ENCODE measurements at places on chromosomes 5 and 9.
A peak's percentile ranks its signal among the peaks of the same experiment; 100 is the strongest.

DNA sequence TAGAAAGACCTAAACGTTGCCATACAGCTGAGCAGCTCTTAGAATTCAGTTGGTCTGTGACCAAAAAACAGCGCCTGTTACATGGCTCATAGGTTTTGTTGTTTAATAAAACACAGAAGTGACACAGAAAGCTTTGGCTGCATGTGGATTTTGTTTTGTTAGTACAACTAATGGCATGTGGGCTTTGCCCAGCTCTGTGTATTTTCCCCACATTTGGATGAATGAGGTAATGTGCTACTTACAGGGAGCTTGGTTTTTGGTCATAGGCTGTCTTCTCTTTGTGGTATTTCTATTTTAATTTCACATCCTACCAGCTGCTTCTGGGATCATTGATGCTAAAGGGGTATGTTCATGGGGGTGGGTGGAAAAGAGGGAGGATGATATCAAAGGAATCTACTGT, 37.0 kb upstream of the POU4F3 start:
- DNase-seq, result no peak

DNA sequence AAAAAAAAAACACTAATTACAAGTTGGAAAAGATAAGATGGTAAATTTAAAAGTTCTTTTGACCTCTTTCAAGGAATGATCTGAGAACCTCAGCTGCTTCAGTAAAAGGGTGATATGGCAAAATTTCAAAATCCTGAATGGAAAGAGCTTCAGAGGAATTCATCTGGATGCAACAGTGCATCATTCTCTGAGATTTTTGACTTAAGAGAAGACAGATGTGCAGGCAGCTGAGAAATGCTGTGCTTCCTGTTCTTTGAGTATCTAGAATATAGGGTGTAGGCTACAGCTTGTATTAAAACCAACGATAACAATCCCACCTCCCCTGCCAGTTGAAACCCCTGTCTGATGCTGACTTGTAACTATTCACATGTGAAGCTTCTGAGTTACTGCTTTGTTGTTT, 6.2 kb downstream of the FRMPD1 start:
- DNase-seq, result no peak

DNA sequence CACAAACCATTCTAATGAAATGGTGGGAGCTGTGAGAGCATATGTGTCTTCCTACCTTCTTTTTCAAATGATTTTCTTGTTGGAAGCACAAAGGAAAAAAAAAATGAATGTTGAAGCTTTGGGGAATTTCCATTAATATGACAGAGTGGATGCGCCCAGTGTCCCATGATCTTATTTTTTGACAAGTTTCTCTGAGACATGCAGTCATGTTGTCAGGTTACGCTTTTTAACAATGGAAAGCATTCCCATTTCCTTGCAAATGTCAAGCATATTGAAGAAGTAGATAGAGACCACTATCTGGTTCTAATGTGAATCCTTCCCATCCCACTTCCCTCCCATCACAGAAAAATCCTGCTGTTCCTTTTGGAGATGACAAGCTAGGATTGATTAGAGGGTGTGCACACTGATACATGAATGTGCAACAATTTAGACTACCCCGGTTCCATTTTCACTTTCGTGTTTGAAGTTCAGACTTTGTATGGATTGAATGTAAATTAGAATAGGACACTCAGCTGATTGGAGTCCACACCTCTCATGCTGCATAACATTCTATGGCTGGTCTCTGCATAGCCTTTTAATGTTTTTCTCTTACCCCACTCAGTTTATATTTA, 919.4 kb downstream of the TLE4 start:
- no peak for DNase-seq

- DNase-seq, result no peak
Observed at GRCh38 chr5:81334304-81335061, 33.1 kb downstream of the ZCCHC9 start.

- no peak for DNase-seq
Observed at GRCh38 chr9:118209343-118209742, 505.1 kb downstream of the TLR4 start.

DNA sequence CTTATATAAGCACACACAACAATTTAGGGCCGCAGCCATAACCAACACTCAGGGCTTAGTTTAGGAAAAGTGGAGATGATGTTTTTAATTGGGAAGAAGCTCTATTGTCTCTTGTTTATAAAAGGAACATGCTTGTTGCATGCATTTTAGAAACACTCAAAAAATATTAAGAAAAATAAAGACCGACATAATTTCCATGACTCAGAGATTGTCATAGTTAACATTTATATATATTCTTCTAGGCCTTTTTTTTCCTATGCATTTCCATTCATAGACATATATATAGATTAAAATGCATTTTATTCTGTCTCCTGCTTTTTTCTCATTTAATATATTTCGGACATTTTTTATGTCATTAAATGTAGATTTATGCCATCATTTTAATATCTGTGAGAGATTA, 13.6 kb upstream of the ARSI start:
- DNase-seq, result no peak

- DNase-seq, result no peak
Observed at GRCh38 chr5:180343831-180344695, 9.1 kb downstream of the GFPT2 start.

DNA sequence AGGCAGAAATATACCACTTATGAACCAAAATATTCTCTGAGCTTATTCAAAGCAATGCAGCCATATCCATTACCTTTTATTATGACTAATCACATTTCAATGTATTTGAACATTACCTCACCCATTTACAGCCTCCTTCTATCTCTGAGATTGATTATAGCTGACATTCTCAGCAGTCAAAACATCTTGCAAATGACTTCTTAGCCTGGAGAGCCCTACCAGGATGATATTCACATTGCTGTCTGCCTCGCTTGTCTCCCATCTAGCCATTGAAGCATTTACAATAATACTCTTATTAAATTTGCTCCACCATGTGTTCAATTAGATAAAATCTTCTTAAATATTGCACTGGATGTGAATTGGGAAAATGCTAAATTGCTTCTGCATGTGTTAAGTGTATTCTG, 1879.9 kb upstream of the ACO1 start:
- no peak for DNase-seq

DNA sequence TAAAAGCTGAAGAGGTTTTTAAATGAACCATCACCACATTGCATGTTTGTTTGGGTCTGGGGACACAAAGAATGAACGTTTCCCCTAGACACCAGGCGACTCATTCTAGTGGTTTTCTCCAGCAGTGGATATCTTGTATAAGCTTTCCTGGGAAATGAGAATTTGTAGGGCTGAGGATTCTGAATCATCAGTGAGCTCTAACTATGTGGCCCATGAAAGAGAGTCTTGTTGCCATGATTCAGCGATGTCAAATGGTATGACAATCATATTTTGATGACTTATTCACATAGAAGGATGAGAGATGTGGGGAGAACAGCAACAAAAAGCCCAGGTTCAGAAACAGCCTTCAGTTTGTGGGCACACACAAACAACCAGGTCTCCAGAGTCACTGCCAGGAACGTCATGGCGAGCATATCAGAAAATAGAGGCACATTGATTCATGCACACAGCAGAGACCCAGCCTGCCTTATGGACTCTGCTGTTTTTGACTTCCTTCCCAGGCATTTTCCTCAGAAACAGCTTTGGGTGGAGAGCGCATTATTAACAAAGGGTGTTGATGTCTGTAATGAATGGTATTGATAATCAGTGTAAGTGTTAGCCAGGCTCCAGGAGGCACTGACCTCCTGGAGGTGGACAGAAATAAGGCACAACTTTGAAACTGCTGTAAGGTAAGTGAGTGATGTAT, 13.3 kb downstream of the ZNF474 start:
- no peak for DNase-seq

- DNase-seq, result no peak
Observed at GRCh38 chr5:96318569-96319110, 114.4 kb downstream of the PCSK1 start.

DNA sequence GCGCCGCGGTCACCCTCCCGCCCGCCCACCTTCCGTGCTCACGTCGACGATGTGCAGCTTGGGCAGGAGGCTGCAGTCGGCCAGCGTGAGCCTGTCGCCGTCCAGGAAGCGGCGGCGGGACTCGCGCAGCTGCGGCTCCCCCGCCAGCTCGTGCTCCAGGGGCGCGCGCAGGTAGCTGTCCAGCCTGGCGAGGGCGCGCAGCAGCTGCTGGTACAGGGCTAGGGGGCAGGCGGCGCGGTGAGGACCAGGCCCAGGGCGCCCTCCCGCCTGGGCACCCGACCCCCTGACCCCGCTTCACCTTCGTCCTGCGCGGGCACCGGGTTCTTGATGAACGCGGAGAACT, 1.5 kb downstream of the CLIC3 start:
- DNase-seq, result no peak

GRCh38 chr9:134011401-134011800, 13.9 kb upstream of the BRD3OS start:
- DNase-seq, result no peak

DNA sequence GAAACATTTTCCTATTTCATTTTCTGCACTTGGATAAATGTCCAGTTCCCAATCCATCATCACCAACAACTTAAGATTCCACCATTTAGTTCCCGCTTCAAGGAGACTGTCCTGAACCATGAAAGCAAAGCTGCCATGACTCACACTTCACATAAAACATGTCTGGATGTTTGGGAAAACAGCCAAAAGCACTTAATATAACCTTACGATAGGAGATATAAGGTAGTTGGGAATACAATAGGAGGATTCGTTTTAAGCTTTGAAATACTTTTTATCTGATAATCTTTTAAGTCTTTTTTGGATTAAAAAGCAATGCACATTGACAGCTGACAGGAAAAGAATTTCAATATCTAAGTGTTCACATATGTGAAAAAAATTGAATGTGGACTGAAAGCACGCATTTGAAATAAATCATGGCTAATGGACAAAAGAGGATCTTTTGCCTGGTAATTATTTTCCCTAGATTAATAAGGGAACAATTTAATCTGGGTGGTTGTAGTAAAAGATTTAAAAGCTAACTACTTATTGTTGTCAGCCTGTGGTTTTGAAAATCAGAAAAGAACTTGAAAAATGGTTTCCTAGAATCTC, 17.3 kb upstream of the TGFBI start:
- DNase-seq, result no peak

DNA sequence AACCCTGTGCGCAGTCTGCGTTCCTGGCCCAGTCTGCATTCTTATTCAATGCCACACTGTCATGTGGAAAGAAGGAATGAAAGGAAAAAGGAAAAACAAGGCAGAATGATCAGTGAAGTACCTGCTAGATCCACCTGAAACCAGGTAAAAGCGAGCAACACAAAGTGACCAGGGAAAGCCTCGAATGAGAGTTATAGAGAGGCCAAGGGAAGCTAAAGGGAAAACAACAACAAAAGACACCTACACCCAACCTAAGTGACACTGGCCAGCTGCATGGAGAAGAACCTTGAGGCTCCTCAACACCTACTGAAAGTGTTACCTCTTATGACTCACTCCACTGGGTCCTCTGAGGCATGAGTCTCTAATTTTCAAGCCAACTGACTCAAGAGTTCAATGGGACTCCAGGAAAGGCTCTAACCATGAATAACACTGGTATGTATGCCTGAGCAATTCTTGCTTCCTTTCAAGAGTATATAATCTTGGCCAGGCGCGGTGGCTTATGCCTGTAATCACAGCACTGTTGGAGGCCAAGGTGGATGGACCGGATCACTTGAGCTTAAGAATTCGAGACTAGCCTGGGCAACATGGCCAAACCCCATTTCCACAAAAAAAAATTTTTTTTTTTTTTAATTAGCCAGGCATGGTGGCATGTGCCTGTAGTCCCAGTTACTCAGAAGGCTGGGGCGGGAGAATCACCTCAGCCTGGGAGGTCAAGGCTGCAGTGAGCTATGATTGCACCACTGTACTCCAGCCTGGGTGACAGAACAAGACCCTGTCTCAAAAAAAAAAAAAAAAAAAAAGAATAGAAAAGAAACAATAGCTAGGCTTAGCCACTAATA, 29.0 kb downstream of the MTMR12 start:
- DNase-seq, result no peak

- DNase-seq, result peak; percentile 29
Observed at GRCh38 chr9:137055385-137056364, 1.8 kb upstream of the ENTPD2 start.

GRCh38 chr5:64690417-64691151, at the start of gene SHISAL2B:
Gene SHISAL2B (plus strand): TSS chr5:64690503. CDS start chr5:64690624, 121 bp downstream.
- no peak for DNase-seq

- DNase-seq, result peak; percentile 63
Observed at GRCh38 chr5:12659686-12660085, 755.4 kb upstream of the CTNND2 start.

GRCh38 chr5:95086927-95087815, 197.7 kb downstream of the MCTP1 start:
- no peak for DNase-seq

- no peak for DNase-seq
Observed at GRCh38 chr5:137679910-137680309, 56.0 kb downstream of the KLHL3 start.

GRCh38 chr5:138828556-138828955, 46.6 kb downstream of the LRRTM2 start:
- no peak for DNase-seq

GRCh38 chr9:36063804-36064447, 27.2 kb downstream of the RECK start:
- DNase-seq, result no peak

DNA sequence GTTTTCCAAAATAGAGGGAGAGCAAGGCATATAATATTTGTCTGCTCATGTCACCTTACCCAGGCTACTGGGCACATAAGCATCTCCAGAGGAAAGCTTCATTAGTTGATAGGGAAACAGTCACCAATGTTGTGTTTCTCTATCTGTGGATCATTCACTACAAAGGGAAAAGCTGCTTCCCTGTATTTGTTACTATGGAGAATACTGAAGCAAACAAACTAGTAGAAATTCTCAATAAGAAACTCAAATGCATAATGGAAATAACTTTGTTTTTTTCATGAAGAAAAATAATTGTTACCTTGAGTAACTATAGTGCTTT, 138.2 kb downstream of the PCSK1 start:
- DNase-seq, result no peak

DNA sequence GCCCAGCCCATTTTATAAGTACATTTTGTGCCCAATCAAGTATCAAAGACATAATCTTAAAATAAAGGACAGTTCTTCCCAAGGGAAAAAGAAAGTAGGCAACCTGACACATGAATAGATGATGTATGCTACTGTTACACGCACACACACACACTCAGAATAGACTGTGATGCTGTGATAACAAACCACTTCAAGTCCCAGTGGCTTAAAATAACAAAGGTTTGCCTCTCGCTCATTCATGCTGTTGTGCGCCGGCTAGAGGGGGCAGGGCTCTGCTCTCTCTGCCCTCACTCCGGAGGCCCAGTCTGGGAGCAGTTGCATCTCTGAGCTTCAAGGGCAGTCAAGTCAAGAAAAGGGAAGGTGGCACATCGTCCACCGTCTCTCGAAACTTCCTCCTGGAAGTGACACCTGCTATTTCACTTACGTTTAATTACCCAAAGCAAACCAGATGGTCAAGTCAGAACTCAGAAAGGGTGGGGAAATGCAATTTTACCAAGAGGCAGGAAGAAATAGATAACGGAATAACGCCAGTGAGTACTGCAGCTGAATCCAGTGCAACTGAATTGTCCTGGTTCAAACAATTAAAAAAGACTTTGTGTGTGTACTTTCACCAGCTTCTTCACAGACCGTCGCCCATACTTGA, 43.3 kb downstream of the ANKRD33B start:
- peak; percentile 79 for DNase-seq

- DNase-seq, result no peak
Observed at GRCh38 chr9:109766351-109766750, 13.6 kb upstream of the PALM2AKAP2 start.

GRCh38 chr5:146753641-146754040, 124.9 kb downstream of the PPP2R2B start:
- DNase-seq, result no peak

All from SHP77 (cell line).